HT-29 (cell line): ENCODE measurements at places on chromosomes 2 and 18. TPM values are rescaled to one million over a fixed set of nuclear protein-coding genes. Genes with fewer than 3 reads are reported as not detected.
A peak's percentile ranks its signal among the peaks of the same experiment; 100 is the strongest.

DOK6 gene
- total RNA-seq = not detected in 2 replicates

- DNase-seq = no peak
Measured at GRCh38 chr18:73879766-73880165, 267.9 kb downstream of the FBXO15 start.

DNA sequence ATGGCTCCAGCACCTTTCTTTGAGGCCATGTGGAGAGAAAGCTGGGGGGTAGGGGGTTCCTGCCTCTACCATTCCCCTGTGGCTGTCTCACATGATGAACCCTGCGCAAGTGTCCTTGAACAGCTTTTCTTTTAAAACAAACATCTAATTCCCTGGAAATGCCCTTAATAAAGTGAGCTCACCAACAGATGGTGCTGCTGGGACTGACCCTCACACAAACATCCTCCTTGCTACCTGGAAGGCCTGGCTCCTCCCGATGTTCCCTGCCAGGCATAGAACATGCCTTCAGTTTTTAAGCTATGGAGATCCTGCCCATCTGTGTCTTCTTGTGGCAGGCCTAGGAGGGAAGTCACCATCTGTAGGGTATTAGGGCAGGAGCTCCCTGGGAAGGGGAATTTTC lies 60.7 kb upstream of the GATA6 start:
- DNase-seq = peak; percentile 44

- DNase-seq = no peak
Measured at GRCh38 chr2:176035013-176035691, 33.1 kb upstream of the LNPK start.

DNA sequence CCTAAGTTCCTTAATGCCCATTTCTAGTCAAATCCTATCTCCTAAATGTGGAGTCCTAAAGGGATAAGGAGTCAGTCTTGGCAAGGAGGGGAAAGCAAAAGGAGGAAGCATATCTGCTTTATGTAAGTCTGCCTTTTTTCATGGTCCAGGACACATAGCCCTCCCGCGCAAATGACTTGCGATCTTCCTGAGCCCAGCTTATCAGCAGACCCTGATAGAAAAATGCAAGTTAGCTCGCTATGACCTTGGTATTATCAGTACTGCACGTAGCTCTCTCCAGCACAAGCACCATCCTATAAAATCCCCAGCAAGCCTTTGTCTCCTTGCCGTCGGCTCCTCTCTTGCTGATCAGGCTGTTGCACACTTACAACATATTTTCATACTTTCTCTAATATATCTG lies 281.4 kb upstream of the KCNH7 start:
- no peak for DNase-seq

DNA sequence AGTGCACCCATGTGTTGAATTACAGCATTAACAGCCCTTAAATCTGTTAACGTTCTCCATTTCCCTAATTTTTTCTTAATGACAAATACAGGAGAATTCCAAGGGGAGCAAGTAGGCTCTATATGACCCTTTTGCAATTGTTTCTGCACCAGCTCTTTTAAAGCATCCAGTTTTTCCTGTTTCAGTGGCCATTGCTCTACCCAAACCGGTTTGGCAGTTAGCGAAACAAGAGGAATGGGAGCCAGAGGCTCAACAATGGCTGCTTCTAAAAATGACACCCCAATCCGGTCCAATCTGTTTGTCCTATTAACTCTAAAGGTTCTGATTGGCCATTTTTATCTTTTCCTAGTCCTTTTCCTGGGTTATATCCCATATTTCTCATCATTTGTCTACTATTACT lies 15.1 kb upstream of the SUCLG1 start:
- peak; percentile 92 for DNase-seq
